ENCODE measurements at places on chromosomes 6 and 20.

- DNase-seq, result no peak
Measured at GRCh38 chr20:38308047-38308438, 4.1 kb downstream of the BPI start.

DNA sequence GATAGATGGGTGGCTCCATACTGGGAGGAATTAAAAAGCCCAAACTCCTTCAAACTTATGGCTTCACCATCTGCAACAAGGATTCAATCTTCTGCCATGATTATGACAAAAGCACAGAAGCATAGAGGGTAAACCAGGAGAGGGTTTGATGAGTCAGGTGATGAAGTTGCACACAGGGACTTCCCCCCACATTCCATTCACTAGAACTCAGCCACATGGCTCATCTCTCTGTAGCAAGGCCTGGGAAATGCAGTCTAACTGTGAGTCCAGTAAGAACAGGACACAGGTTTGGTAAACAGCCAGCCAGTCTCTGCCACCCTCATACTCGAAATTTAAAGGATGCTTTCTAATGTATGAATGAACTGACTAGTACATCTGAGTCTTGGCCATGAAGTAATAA lies 142.9 kb downstream of the HIVEP2 start:
- DNase-seq, result no peak

DNA sequence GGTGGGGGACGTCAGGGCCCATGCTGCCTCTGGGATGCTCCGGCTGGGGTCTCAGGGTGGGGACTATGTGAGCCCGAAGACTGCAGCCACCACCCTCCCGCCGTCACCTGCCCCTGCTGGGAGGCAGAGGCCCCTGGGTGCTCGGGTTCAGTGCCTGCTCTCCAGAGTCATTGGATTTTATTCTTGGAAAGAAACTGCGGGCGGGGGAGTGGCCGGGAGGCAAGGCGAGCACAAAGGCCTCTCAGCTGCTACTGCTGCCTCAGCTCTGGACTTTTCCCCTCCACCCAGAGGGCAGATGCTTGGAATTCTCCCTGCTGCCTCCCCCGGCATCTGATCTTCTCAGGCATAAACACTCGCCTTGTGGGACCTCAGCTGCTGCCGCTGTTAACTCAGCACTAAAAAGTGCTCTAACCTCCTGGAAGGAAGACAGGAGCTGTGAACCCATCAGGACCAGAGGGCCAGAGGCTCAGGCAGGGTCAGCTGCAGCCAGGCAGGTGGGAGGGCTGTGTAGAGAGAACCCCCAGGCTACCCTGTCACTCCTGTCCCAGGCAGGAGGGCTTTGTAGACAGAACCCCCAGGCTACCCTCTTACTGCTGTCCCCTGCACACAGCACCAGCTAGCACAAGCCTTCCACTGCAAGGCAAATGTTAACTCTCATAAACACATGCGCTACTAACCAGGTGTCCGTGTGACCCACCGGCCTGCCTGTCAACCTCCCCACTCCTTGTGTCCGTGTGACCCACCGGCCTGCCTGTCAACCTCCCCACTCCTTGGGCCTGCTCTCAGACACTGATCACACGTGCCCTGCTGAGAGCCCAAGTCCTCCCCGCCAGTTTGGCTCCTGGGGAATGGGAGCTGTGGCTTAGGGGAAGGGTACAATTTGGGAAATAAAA lies 9.4 kb upstream of the FRMD1 start:
- no peak for DNase-seq

DNA sequence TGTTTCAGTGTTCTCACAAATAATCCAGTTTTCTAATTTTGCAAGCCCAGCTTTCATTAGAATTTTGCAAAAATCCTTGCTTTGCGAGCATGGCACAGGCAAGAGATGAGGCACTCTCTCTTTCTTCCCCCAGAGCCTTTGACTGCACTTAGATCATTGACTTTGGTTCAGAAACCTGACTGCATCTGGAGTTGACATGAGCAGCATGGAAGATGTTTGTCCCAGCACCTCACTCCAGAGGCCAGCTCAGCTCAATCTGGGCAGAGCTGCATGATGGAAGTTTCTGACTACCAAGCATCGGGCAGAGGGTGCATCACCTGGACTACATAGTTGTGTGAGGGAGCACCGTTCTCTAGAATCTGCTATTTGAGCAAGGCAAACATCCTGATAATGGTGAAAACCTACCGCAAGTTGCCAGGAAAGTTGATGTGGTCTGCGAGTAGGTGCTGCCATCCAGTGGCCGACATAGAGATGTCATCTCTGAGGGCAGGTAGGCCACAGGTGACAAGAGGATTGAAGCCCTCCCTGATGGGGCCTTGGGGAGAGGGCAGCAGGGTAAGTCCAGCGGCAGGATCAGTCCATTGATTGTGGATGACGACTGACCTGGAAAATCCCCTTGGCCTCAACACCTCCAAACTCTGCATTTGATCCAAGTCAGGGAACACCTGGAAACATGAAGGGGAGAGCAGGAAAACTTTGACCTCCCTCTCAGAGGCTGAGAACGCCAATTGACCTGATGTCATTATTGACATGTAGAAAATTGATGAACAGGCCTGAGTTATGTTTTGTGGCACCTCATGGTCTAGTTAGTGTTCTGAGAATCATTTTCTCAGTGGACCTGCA lies 3.8 kb upstream of the LPA start:
- no peak for DNase-seq

- DNase-seq, result no peak
Measured at GRCh38 chr6:132515386-132515785, 2.5 kb upstream of the STX7 start.

GRCh38 chr6:29537714-29538403 lies 21.7 kb downstream of the UBD start:
- DNase-seq, result no peak

GRCh38 chr6:84228198-84228543 lies 728 bp upstream of the CEP162 start:
- DNase-seq, result no peak

DNA sequence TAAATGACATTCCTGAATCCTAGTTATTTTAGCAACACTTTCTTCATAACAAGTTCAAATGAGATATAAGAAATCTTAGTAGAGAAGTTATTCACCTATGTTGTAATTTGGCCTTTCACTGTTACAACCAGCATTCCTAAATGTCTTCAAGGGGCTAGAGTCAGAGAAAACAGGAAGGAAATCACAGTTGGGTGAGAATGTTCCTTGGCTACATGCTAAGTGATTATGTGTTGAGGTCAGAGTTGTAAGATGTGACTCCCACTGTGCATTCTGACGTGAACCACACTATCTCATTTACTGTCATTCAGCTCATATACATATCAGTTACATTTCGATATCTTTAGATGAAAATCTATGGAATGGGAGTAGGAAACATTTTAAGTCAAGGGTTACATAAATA lies 51.0 kb upstream of the MLIP start:
- no peak for DNase-seq

DNA sequence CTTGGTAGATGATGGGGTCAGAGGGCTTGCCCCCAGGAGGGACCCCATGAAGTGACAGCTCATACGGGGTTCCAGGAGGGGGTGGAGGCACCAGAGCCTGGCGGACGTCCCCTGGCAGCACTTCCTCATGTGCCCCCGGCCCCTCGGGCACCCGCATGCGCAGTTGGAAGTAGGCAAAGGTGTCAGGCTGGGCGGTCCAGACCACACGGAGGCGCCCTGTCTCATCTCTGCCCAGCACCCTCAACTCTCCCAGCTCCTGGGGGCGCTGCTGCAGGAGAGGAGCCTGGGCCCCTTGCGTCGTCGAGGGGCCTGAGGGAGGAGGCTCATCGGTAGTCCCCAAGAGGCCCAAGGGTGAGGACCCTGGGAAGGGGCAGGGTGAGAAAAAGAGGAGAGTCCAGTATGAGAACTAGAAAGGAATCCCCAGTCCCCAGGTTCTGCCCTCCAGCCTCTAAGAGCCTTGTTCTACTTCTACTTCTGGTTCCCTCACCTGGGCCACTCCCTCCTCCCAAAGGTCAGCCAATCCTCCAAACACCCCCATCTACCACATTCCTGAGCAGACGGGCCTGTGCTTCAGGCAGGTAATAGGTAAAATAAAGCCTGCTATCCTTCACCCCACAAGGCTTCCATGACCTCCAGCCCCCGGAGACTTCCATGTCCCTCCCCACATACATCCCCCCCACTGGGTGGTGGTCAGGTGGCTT lies 23.2 kb downstream of the TNXB start:
- DNase-seq, result no peak

GRCh38 chr20:49381558-49382493 lies 100.6 kb downstream of the KCNB1 start:
- no peak for DNase-seq

DNA sequence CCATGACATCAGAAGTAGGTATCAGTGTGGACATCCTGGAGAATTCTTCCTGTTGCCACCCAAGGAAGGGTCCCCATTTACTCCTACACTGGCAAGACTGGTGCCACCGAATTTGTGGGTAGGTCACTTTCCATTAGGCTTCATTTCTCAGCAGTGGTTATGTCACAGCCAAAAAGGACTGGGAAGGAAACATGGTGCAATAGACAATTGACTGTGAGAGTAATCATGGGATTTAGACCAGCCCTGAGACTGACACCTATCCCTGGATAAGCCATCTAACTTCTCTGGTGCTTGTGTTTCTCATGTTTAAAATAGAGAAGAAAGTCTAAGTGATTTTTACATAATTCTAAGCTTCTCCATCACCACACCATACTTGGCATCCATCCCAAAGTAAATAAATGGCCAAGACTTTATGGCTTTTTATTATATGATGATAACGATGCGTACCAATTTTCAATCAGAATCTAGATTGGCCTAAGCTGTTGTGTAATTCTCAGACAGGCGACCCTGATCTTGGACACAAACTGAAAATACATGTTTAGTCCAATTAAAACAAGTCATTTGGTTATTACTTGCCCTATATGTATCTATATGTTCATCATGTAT lies 10.2 kb downstream of the SMPDL3A start:
- no peak for DNase-seq

DNA sequence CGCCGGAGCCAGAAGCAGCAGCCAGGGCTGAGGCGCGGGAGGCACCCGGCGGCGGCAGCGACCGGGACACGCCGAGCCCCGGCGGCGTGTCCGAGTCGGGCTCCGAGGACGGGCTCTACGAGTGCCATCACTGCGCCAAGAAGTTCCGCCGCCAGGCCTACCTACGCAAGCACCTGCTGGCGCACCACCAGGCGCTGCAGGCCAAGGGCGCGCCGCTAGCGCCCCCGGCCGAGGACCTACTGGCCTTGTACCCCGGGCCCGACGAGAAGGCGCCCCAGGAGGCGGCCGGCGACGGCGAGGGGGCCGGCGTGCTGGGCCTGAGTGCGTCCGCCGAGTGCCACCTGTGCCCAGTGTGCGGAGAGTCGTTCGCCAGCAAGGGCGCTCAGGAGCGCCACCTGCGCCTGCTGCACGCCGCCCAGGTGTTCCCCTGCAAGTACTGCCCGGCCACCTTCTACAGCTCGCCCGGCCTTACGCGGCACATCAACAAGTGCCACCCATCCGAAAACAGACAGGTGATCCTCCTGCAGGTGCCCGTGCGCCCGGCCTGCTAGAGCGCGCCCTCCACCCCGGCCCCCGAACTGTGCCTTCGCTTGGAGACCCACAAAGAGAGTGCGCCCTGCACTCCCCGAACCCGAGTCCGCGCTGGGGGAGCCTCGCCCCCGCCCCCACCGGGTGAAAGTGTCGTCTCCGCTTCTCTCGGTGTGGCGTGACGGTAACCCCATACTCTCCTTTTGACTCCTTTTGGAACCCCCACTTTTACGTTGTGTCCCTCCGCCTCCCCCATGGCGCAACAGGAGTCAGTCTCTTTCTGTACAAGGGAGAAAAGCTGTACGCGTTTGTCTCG lies 1.6 kb downstream of the INSM1 start:
- no peak for DNase-seq

- no peak for DNase-seq
Measured at GRCh38 chr6:75282706-75283105, 1.9 kb downstream of the TMEM30A start.

- DNase-seq, result peak; percentile 5
Measured at GRCh38 chr20:19212821-19213502, 520 bp downstream of the SLC24A3 start.

GRCh38 chr6:451336-451735 lies 59.8 kb downstream of the IRF4 start:
- no peak for DNase-seq

DNA sequence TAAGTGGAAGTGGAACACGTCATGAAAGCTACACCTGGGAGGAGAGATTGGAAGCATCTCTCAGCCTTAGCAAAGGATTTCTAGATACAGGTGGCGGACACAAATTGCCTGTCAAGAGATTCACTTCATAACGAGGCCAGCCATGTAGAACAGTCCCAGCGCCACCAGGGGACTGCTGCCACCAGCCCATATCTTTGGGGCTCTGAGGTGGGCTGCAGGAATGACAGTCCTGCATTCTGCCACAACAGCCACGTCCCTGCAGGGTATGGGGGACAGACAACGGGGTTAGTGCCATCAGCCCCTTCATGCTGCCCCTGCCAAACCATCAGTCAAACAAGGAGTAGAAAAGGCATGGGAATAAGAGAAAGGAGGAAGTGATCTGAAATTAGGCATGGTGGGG lies 81.2 kb upstream of the SASH1 start:
- no peak for DNase-seq

DNA sequence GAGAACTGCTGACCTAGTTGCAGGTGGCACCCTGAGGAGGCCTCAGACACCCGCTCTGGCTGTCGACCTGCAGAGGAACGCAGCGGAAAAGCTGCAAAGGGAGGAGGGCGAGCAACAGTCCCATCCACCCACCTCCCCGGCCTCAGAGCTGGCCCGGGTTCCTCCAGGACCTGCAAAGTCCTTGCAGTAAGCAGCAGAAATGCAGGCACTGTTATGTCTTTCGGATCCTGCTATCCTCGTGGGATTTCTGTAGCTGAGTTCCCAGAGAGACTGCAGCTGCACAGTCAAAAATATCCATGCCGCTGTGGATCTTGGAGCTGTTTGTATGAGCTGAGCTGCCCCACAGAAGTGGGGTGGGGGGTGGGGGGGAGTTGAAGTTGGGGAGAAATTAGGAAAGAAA lies 251.3 kb downstream of the ANKRD60 start:
- DNase-seq, result no peak

DNA sequence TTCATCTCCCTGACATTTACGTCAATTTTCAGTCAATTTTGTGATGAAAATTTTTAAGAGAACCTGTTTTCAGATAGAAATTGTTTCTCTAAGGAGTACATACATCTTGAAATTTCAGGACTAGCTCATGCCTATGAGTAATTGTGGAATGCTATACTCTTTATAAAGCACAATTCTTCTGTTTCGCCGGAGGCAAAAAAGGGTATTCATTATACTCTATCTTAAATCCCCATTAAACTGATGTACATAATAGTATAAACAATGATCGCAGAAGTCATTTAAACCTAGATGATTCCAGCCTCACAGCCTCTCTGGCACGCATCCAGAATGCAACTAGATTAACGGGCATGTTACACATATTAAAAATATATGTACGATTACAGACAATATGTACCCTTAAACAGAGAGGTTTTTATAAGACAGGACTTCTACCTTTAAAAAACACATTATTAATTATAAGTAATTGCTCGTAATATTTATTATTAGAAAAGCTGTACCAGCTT lies 62.6 kb downstream of the NRSN1 start:
- DNase-seq, result no peak

GRCh38 chr6:168182908-168183612 lies 104.0 kb upstream of the FRMD1 start:
- DNase-seq, result no peak
